ENCODE measurements at places on chromosomes 4 and X. TPM values are rescaled to one million over a fixed set of nuclear protein-coding genes. Genes with fewer than 3 reads are reported as not detected.

Gene SHROOM2
- total RNA-seq, result 8.8 TPM

Gene PHOX2B
- not detected for total RNA-seq

Gene EDA2R
- 1.1 TPM for total RNA-seq

Gene PNMA3
- total RNA-seq, result 0.09 TPM

Gene SLC10A6
- total RNA-seq, result 0.85 TPM

Gene CYTL1
- total RNA-seq, result 28.9 TPM

Gene STIM2
- 18.2 TPM for total RNA-seq

Gene CLDN34
- not detected for total RNA-seq

Gene TASL
- total RNA-seq, result not detected

Gene GLUD2
- 1.1 TPM for total RNA-seq

Gene GPRIN3
- total RNA-seq, result 0.51 TPM

Gene SLC6A8
- total RNA-seq, result 4.6 TPM

DNA sequence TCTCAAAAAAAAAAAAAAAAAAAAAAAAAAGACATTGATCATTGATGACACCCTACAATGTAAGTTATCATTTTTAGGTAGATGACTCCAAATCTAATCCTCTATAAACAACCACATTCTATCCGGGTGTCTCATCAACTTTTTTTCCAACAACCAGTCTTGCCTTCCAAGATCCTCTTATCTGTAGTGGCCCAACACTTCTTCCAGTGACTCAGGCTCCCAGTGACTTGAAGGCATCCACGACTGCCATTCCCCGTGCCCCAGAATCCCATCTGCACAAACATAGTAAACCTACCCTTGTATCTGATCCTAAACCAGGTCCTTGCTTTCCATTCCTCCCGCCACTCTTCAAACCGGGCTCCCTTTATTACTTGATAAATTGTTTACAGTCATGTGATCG lies 15.6 kb upstream of the TSPAN5 start:
- DNase-seq, result no peak

DNA sequence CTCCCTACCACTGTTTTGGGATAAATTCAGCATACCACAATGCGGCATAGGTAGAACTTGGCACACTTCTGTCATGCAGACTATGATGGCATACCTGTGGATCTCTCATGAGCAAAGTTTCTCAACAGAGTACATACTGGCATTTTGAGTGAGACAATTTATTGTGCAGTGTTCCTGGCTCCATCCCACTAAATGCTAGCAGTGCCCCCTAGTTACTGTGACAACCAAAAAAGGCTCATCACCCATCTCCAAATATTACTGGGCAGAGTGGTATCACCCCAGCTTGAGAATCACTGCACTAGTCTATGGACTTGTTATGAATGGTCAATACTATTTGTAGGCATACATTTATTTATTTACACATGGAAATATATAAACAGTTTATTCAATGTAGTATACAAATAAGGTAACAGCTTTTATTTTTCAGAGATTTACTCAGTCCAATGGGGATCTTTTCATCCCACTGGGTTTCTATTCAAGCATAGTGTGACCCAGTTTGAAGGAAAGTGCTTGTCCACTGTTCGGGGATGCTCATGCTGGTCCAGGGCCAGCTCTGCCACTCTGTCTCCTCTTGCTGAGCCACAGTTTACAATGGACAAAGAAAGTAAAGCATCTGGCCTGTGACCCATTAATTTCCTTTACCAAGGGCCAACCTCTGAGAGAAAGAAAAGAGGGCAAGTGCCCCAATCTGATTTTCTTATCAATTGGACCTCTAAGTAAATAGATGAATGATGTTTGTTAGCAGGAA lies 81.0 kb upstream of the IL2 start:
- no peak for DNase-seq

DNA sequence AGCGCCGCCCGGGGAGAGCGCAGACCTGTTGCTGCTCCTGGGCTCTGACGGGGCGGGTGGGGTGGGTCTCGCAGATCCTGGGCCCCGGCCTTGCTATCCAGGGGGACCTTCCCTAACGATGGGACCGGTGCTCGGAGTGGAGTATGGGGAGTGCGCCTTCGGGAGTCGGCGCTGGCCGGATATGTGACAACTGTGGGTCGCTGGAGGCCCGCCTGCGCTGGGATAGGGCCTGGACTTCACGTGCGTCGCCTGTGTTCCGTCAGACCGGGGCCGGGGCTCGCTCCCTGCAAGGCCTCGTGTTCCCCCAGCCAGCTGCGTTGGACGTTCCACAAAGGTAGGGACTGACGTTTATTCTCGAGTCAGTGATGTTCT lies 1.3 kb downstream of the TBL1X start:
- DNase-seq, result peak; percentile 42

GRCh38 chr4:2368746-2369437 lies 49.6 kb downstream of the ZFYVE28 start:
- no peak for DNase-seq

DNA sequence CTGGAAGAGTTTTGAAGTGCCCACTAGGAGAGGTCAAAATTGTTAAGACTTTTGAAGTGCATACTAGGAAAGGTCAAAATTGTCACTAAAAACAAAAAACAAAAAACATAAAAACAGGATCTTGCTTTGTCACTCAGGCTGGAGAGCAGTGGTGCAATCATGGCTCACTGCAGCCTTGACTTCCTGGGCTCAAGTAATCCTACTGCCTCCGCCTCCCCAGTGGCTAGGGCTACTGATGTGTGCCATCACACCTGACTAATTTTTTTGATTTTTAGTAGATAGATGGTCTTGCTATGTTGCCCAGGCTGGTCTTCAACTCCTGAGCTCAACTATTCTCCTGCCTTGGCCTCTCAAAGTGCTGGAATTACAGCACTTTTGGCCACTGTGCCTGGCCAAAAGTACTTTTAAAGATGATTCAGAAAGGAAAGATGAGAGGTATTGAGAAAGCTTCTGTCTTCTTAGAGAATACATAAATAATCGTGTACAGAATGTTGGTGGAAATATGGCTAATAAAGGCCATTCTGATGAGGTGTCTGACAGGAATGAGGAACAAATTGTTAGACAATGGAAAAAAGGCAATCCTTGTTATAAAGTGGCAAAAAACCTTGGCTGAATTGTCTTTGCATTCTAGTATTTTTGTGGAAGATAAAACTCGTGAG lies 43.3 kb upstream of the STX18 start:
- no peak for DNase-seq

DNA sequence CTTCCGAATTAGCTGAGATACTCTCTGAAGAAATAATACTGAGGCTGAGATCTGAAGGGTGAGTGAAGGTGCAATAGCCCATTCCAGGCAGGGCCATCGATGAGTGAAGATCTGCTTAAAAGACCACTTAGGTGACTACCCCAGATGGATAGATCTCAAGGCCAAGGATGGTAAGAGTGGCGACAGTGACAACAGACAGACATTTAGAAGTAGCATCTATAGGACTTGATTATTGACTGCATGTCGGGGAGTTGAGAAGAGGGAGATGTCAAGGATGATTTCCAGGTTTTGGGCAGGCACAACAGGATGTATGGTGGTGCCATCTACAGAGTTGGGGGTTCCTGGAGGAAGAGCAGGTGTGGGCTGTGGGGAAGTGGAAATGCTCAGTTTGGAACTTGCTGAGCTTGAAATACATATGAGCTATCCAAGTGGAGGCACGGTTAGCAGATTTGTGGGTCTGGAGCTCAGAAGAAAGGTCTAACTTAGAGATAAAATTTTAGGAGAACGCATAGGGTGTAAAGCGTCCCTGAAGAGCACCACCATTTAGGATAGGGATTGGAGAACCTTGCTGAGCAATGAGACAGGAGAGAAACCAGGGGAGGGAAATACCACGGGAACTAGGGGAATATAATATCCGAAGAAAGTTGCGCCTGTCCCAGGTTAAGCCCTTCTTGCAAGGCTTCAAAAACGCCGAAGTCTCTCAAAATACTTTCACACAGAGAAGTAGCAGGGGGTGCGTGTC lies 688 bp downstream of the UFSP2 start:
- DNase-seq, result peak; percentile 43

- no peak for DNase-seq
Observed at GRCh38 chr4:184861047-184861446, 35.3 kb upstream of the ACSL1 start.

DNA sequence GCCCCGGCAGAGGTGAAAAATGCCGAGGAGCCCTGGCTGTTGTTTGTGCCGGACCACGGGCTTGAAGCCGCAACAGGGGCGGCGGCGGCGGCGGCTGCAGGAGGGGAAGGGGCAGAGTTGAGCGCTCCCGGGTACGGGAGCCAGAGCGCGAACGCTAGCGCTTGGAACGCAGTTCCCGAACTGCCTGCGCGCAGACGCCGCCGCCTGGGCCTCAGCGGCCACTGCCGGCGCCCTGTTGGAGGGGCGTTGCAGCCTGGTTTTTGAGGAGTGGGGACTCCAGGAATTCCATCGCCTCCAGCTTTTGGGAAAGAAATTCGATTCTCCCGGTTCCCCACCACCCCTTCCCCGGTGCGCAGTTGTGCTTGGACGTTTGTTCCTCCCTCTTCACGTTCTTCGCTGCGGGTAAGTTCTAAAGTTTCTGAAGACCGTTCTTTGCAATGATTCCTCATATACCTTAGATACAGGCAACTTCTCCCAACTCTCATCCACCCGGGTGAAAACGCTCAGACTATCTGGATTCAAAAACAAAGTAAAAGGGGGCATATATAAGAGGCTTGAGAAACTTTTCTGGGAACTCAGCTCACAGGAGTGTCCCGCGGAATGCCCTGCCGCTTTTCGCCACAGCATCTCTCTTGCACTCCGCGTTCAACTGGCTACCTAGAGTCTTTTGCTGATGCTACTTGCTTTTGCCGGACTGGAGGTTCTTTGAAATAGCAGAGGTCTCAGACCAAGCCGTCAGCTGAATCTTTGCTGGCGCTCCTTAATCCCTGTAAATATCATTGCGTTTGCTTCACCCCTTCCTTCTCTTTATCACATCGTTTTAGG lies 1.0 kb downstream of the FAT4 start:
- DNase-seq, result peak; percentile 70

DNA sequence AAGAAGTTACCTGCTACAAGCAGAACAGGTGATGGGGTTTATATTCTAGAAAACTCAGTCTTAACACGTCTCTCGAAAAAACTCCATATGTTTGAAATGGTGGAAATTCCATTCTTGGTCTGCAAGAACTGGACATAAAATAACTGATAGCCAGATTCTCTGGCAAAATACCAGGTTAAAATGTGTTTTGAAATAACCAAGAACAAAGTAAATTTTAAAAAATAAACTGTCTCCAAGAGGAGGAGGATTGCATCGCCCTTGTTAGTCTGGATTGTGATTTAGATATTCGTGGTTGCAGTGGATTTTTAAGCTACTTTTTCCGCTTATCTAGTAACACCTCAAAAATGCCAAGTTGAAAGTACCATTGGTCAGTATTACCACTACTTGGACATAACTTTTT lies 40.8 kb downstream of the CENPU start:
- no peak for DNase-seq

- no peak for DNase-seq
Observed at GRCh38 chrX:142001934-142002333, 98.2 kb downstream of the MAGEC1 start.

All from dermis blood vessel endothelial cell (primary cell).